ENCODE measurements at places on chromosomes 16 and 17.

- no peak for DNase-seq
Observed at GRCh38 chr16:84043486-84044117, 1.0 kb upstream of the SLC38A8 start.

DNA sequence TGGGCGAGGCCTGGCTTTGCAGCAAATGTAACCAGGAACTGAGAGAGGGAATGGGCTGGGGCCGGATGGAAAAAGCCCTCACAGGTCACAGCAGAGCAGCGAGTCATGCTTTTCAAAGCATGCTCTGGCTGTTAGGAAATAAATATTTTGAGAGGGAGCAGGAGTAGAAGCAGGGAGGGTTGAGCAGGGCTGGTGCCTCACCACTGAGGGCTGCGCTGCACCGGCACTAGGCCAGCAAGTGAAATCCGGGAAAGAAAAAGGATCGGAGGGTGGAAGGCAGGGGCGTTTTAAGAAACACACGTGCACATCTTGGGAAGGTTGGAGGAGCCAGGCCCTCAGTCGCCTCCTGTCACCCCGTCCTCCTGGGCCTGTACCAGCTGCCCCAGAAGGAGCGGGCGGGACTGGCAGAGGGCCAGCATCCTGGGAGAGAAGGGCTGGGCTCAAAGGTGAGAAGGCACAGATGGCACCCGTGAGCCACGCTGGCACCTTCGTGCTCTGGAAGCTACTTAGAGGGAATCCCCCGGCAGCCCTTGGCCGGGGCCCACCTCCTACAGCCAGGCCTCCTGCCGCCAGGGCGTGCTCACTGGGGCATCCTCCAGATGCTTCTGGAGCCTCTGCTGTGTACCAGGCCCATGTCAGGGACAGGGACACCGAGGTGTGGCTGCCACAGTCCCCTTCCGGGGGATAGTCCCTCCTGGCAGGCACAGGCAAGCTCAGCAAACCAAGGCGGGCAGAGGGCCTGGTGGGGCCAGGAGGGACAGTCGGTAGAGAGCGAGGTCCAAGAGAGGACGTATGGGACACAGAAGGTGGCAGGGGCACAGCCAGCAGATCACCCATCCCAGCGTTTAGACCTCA is 71.5 kb upstream of the PLCG2 start:
- DNase-seq = no peak

- peak; percentile 42 for DNase-seq
Observed at GRCh38 chr17:2087597-2088211, 32.8 kb downstream of the HIC1 start.

GRCh38 chr16:51812945-51813344 is 661.9 kb upstream of the SALL1 start:
- DNase-seq = no peak

GRCh38 chr17:27919079-27919478 is 25.9 kb upstream of the LYRM9 start:
- no peak for DNase-seq

DNA sequence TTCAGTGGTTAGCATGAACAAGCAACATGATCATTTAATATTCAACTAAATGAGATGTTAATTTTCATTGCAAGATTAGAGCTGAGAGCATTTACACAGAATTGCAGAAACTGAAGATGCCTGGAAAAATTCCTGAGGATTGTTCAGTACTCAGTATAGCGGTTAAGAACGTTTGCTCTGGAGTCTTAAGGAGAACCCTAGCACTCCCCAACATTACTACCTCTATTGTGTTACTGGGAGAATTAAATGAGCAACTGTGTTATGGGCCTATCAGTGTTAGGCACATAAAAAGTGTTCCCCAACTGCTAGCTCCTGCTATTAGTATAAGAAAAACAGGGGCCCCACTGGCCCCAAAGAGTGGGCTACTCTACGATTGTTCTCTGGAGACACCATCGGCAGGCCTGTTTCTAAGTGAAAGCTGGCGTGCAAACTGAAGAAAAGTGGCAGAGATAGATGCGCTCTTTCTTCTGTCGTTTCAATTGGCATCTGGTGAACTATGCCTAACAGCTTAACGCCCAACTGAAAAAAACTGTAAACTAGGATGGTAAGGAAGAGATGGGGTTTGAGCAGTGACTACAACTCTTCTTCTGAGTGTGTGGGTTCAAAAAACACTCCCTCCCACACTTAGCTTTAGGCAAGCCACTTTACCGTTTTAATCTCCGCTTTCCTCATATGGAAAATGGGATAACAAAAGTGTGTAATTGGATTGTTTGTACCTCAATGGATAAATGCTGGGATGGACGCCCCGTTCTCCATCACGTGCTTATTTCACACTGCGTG is 1.3 kb downstream of the CDR2 start:
- no peak for DNase-seq

DNA sequence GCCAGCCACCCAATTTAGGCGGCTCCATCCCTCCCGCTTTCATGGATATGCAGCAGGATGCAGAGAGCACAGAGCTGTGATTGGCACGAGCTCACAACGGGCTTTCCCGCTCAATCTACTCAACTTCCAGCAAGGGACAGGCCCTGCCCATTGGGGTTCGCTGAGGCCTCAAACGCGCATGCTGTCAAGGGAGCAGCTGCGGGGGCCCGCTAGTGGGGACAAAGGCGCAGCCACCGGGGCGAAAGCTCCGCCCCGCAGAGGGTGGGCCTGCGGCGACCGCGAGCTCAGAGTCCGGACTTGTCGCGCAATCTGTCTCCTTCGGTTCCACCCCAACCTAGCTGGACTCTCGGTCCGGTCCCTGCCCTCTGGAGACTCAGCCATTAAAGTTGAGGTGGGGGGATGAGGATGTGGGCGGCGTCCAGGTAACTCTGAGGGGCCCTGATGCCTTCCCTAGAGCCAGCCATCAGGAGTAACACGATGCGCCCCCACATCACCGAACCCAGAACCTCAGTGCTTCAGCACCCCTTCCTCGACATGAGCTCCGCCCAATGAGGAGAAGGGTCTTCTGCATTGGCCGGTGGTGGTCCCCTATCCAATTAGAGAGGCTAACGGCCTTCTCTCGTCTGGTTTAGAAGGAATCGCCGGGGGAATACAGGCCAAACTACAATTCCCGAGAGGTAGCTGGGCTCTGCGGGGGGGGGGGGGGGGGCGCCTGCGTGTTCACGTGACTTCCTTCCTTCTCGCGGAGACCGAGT is 489 bp upstream of the NFATC3 start:
- DNase-seq = peak; percentile 86

GRCh38 chr17:44844390-44844830 is 3.3 kb upstream of the HIGD1B start:
- no peak for DNase-seq

DNA sequence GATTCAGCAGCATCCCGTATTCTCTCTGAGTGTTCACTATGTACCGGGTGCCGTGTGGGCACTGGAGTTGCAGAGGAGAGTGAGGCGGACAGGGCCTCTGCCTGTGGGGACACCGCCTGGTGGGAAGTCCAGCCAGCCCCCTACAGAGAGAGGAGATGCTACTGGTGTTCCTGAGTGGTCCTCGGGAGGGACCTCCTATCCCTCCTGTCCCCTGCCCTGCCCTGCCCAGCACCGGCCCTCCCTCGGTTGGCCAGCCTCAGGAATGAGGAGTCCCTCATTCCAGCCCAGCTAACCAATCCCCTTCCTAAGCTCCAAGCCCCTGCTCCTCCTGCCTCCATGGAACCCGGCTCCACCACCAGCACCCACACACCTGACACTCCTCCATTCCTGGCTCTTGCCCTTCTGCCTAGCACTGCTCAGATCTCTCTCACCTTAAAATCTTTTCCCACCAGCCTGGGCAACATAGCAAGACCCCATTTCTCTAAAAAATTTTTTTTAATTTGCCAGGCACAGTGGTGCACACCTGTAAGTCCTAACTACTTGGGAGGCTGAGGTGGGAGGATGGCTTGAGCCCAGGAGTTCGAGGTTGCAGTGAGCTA is 2.0 kb downstream of the ASGR2 start:
- no peak for DNase-seq

DNA sequence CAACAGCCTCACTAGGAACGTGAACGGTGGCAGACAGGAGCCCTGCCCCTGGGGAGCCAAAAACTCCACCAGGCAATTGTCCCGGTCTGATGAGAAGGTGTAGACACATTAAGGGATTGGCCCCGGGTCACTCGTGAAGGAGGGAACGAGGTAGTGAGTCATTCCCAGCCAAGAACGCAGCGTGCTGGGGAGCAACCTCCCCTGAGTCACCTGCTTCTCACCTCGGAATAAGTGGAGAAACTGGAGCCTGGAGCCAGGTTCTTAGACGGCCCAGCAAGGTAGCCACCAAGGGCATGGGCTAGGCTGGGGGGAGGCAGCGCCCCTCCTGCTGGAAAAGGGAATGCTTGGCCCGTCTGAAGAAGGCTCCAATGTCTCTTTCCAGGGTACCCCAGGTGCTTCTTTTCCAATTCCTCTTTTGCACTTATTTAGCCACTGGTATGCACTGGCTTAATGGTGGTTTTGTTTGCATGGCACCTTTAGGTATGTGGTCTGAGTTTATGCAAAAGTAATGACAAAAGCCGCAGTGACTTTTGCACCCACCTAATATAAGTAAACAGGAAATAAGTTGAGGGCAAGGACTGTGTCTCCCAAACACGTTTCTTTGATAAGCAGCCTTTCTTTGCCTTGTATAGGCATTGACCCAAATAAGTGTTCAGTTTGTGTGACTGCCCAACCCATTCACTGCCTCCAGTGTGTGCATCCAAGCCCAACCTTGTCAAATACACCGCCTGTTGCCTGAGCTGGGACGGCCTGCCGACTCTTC is 1.8 kb upstream of the HELZ start:
- no peak for DNase-seq

DNA sequence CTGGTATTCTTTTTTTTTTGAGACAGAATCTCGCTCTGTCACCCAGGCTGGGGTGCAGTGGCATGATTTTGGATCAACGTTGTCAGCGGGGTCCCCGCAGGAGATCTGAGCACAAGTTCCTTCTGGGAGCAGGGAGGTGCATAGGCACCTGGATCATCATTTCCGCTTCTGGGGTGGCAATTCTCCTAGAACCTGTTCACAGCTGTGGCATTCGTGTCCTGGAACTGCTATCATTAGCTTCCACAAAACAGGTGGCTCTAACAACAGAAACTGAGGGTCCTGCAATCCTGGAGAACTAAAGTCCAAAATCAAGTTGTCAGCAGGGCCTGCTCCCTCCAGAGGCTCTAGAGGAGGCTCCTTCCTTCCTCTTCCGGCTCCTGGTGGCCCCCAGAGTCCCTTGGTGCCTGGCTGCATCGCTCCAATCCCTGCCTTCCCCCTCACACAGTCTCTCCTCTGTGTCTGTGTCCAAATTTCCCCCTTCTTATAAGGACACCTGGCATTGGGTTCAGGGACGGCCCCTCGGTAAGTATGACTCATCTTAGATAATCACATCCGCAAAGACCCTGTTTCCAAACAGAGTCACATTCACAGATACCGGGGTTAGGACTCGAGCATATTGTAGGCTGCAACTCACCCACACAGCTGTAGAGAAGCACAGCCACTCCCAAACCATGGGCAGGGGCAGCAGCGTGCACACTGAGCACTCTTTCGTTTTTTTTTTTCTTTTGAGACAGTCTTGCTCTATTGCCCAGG is 43.5 kb upstream of the KLHDC4 start:
- DNase-seq = no peak

GRCh38 chr16:48511071-48511540 is 98.9 kb downstream of the N4BP1 start:
- no peak for DNase-seq

DNA sequence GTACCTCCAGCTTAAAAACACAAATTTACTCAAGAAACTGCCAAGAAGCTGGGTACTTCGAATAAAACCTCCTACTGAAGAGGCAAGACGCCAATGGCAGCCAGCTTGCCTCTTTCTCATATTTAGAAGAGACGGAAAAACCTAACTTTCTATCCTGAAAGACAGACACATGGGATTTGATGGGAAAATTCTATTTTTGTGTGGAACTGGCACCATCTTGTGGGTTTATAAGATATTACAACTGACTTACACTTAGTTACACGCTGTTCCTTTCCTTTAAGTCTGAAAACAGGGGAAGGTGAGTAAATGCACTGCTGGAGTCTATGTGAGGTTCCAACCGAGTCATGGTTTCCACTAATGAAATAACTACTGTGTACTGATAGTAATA is 10.3 kb downstream of the ZNF18 start:
- DNase-seq = no peak

GRCh38 chr17:74299226-74300009 is 25.4 kb downstream of the DNAI2 start:
- DNase-seq = no peak

DNA sequence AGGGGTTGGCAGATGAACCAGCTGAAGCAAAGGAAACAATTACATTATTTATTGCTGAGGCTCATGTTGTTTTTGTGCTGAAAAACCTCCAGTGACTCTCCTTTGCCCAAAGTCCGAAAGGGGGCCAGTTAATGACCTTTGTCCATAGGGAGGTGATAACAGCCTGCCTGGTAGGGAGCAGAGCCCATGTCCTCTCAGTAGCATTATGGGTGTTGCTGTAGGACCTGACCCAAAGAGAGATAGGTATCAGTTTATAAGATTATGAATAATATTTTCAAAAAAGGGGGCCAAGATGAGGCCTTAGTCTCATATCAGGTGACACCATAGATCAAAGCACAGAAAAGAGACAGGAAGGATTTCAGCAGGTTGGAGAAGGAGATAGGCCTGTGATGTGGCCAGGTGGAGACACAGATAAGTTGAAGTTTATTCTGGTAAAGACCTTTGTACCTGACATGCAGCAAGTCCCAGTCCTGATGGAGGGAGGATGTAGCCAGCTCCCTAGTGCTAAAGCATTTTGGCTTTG is 55.1 kb downstream of the CENPV start:
- no peak for DNase-seq

DNA sequence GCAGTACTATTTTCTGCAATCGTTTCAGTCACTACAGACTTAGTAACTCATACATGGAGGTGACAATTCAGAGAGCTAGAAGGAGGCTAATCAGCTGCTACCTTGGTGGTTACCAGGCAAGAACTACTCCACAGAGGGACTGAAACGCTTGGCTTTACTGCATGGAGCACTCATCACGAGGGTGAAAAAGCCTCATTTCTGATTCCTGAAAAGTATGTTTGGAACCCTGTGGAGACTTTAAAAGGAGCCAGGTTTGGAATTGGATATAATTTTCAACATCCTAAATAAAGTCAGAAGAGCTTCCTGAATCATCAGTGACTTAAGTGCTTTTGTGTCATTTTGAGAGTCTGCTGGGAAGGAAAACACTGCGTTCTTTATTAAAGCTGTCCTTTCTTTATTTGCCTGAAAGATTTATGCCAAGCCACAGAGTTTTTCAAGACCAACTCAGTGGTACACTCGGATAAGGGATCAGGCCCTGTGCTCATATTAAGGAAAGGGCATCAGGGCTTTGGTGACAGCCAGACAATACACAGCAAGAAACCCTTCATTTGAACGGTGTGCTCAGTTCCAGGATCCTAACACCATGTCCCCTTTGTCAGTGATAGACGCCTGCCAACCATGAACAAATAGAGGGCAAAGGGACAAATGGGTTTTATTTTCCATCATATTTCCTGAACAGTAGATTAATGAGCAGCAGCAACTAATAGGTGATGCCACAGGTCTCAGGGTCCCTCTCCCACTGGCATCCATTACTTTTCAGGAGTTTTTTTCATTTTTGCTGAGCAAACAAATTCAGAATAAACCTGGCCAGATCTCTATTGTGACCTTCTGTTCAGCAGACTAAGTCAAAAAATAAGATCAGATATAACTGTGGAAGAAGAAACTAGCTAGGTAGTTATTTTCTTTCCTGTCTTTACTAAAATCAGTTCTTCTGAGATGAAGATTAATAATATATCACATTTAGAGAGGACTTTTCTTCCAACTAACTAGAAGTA is 80.5 kb upstream of the CLEC18B start:
- no peak for DNase-seq
